ENCODE measurements at places on chromosomes 6 and 20. TPM values are rescaled to one million over a fixed set of nuclear protein-coding genes. Genes with fewer than 3 reads are reported as not detected.
A peak's percentile ranks its signal among the peaks of the same experiment; 100 is the strongest.

- no peak for DNase-seq
Observed at GRCh38 chr20:952196-952795, 36.2 kb upstream of the ANGPT4 start.

- no peak for DNase-seq
Observed at GRCh38 chr6:6003621-6004366, 2.9 kb downstream of the NRN1 start.

The POLH gene
- polyA plus RNA-seq = 19.6 TPM

The BCAS1 gene
- polyA plus RNA-seq = not detected

DNA sequence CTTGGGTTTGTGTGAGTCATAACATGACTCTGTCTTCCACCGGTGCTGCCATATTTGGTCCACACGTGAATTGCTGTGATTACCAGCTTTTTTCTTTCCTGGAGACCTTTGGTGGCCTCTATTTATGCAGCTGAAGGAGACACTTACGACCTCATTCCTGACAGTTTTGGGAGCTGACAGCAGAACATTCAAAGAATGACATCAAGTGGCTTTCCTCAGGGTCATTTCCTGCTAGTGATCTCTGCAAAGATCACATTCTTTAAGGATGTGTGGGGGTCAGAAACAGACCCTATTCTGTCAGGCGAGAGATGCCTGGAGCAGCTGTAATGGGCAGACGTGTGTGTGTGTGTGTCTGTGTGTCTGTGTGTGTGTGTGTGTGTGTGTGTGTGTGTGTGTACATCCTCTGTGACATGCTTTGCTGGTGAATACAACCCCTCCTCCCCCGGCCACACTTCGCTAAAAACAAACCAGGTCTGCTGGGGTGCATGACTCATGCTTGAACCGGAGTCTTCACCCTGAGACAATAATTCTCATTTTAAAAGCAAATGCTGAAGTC, 115.6 kb downstream of the TMEM170B start:
- DNase-seq = peak; percentile 89

DNA sequence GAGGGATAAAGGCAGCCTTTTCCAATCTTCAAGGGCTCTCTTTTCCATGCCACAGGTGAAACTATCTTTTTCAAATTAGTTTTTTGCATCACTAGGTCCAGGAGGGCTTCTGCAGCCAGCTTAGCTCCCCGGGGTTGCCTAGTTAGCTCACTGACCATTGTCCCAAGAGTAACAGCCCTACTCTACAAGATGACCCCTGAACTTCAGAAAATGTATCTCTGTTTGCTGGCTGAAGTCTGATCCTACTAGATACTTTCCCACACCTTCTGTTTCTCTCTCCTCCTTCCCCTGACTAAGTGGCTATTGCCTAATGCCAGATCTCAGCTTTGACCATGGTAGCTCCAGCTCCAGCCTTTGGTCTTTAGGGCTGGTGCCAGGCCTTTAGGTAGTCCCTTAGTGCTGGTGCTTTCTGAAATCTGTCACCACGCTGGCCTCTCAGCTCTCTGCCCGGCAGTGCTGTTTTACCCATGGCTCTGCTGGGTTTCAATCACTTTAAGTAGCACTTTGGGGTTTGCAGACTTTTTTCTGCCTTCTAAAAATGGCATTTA, 255.1 kb downstream of the RNGTT start:
- no peak for DNase-seq
